Endothelial cell of umbilical vein (primary cell): ENCODE measurements at places on chromosomes 11 and 22. TPM values are rescaled to one million over a fixed set of nuclear protein-coding genes. Genes with fewer than 3 reads are reported as not detected.
A peak's percentile ranks its signal among the peaks of the same experiment; 100 is the strongest.

GRCh38 chr11:45208135-45208534 is 61.7 kb downstream of the PRDM11 start:
- H3K4me1 ChIP-seq, result peaks cover 14% of the 10 kb centered on the region
- no peak overlapping the region for H3K27ac ChIP-seq
- DNase-seq, result no peak
- H3K27me3 ChIP-seq, result no peaks in the 10 kb centered on the region

DNA sequence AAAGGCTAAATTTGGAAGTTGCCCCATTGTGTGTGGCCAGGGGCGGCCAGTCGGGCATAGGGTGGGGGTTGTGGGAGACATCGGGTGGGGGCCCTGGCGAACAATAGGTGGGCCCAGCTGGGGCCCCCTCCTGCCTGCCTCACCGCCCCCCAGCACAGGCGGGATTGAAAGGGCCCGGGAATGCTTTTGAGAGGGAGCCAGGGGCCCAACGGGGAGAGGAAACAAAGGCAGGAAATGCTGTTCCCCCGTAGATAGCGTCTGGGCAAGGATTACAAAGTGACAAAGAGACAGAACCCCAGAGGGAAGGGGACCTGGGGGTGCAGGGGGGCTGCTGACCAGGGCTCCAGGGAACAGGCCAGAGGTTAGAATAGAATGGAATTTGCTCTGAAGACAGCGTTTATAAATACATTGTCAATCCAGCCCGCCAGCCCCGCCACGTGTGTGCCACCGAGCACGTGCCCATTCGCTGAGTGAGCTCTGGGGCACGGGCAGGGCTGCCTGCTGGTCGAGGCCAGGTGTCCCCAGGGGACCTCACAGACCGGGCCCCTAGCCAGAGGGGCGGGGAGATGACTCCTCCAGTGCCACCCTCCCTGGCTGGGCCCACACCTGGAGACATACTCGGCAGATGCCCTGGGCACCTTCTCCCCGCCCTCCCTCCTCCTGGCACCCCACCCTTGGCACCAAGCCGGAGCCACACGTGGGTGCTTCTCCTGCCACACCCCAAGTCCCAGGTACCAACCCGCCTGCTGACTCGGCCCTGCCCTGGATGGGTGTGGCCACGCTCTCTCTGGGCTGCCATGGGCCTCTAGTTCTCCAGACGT is 9.7 kb downstream of the PDGFB start:
- peak; percentile 70 for DNase-seq
- peak overlapping the region; percentile 88 for H3K27ac ChIP-seq
- H3K27me3 ChIP-seq, result no peaks in the 10 kb centered on the region
- peaks cover 91% of the 10 kb centered on the region for H3K4me1 ChIP-seq
- peaks cover 34% of the 10 kb centered on the region for H3K36me3 ChIP-seq

DNA sequence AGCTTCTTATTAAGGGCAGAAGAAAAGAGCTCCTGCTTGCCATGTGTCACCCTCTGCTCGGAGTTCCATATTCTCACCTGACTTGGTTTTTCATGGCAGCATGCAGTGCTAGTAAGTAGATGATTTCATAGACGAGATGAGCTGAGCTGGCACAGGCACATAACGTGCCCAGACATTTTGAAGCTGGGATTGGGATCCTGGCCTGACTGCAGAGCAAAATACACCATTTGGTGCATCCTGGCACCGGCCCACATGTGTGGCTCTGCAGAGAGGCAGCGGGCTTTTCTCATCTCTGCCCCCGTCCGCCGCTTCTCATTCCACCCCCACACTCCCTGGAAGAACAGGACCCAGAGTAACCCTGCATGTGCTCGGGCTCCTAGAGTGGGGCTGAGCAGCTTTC is 24.8 kb downstream of the FAM118A start:
- H3K4me3 ChIP-seq, result no peak overlapping the region
- no peak for DNase-seq
- peaks cover 22% of the 10 kb centered on the region for H3K4me1 ChIP-seq
- no peaks in the 10 kb centered on the region for H3K27me3 ChIP-seq

- peak; percentile 71 for DNase-seq
- no peak overlapping the region for H3K4me3 ChIP-seq
- H3K27me3 ChIP-seq, result no peaks in the 10 kb centered on the region
- peaks cover 45% of the 10 kb centered on the region for H3K4me1 ChIP-seq
- H3K27ac ChIP-seq, result peak overlapping the region; percentile 84
Measured at GRCh38 chr11:101862391-101863233, 52.2 kb upstream of the CEP126 start.

GRCh38 chr22:48889887-48890692 is 937.6 kb downstream of the BRD1 start:
- no peaks in the 10 kb centered on the region for H3K4me1 ChIP-seq
- DNase-seq, result no peak
- H3K27ac ChIP-seq, result no peak overlapping the region
- no peaks in the 10 kb centered on the region for H3K36me3 ChIP-seq
- H3K27me3 ChIP-seq, result no peaks in the 10 kb centered on the region

- no peak for DNase-seq
- H3K4me3 ChIP-seq, result no peak overlapping the region
- peaks cover 31% of the 10 kb centered on the region for H3K27me3 ChIP-seq
- no peaks in the 10 kb centered on the region for H3K36me3 ChIP-seq
- no peak overlapping the region for H3K27ac ChIP-seq
Measured at GRCh38 chr11:35602979-35603378, 15.3 kb upstream of the FJX1 start.

- H3K4me1 ChIP-seq, result peaks cover 4% of the 10 kb centered on the region
- H3K27ac ChIP-seq, result no peak overlapping the region
- DNase-seq, result no peak
- no peak overlapping the region for H3K4me3 ChIP-seq
- no peaks in the 10 kb centered on the region for H3K36me3 ChIP-seq
- H3K27me3 ChIP-seq, result peaks cover 19% of the 10 kb centered on the region
Measured at GRCh38 chr11:61512435-61512834, 3.9 kb downstream of the LRRC10B start.

- no peaks in the 10 kb centered on the region for H3K36me3 ChIP-seq
- DNase-seq, result no peak
- no peak overlapping the region for H3K27ac ChIP-seq
- H3K27me3 ChIP-seq, result peaks cover 3% of the 10 kb centered on the region
- peaks cover 4% of the 10 kb centered on the region for H3K4me1 ChIP-seq
Measured at GRCh38 chr22:29882716-29883044, 294 bp upstream of the MTMR3 start.

DNA sequence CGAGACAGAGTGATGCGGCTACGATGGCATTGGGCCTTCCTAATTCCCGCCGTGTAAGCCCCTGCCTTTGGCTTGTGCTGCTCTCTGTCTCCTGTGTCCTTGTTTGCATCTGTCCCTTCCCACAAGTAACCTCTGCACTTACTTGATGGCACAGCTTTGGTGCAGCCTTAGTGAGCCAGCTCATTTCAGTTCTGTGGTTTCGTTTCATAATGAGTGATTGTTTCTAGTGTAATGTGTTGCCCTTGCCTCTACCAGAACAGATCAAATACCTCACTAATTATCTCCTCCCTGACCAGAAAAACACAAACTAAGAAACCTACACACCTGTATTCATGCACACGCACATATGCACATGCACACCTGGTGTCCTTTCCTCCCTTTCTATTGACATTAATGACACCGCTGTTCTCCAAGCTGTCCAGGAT is 58.8 kb downstream of the GRK3 start:
- H3K4me3 ChIP-seq, result no peak overlapping the region
- H3K27me3 ChIP-seq, result no peaks in the 10 kb centered on the region
- peaks cover 4% of the 10 kb centered on the region for H3K4me1 ChIP-seq
- DNase-seq, result no peak

GRCh38 chr11:34437224-34438125 is 1.3 kb upstream of the CAT start:
- peak overlapping the region; percentile 64 for H3K4me3 ChIP-seq
- no peaks in the 10 kb centered on the region for H3K27me3 ChIP-seq
- H3K27ac ChIP-seq, result no peak overlapping the region
- H3K4me1 ChIP-seq, result peaks cover 9% of the 10 kb centered on the region
- no peak for DNase-seq
- H3K36me3 ChIP-seq, result no peaks in the 10 kb centered on the region

- H3K27ac ChIP-seq, result no peak overlapping the region
- H3K4me1 ChIP-seq, result no peaks in the 10 kb centered on the region
- peaks cover 2% of the 10 kb centered on the region for H3K36me3 ChIP-seq
- H3K4me3 ChIP-seq, result no peak overlapping the region
- peaks cover 2% of the 10 kb centered on the region for H3K27me3 ChIP-seq
Measured at GRCh38 chr11:57546869-57547475, 9.6 kb downstream of the SMTNL1 start.

DNA sequence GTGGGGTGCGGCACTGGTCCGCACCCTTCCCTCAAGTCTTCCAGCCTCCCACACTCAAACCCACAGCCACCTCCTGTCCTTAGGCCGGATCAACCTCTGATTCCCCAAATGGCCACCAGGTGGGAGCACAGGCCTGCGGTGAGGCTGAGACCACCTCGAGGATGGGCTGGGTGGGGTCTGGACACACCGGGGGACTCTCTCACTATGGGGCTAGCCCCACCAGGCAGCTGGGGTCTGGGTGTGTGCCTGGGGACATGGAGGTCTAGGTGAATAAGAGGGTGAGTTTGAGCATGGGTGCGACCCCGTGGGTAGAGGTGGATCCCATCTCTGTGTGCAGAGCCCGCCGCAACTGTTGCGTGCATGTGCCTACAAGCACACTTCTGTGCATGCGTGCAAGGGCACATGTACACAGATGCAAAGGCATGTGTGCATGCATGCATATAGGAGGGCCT is 32.6 kb downstream of the MYO18B start:
- H3K27me3 ChIP-seq, result no peaks in the 10 kb centered on the region
- no peak overlapping the region for H3K4me3 ChIP-seq
- H3K4me1 ChIP-seq, result no peaks in the 10 kb centered on the region
- no peak for DNase-seq
- H3K27ac ChIP-seq, result no peak overlapping the region

DNA sequence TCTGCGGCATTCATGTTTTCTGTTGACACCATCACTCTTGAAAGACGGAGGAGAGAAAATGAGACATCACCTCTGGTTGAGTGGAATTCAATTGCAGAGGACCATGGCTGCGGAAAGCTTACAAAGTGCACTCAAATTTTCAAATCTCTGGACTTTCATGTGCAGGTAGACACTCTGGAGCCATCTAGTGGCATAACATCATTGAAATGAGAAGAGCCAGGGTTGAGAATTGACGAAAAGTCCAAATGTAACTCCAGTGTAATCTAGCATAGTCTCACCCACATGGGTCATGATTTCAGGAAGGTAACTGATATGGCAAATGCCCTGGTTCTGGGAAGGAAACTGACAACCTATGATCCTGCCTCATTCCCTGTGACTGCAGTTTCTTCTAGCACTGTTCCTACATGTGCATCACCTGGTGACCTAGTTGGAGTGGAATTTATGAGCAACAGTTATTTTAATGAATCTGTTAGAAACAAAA is 687.8 kb downstream of the KCNA4 start:
- H3K36me3 ChIP-seq, result no peaks in the 10 kb centered on the region
- H3K4me1 ChIP-seq, result peaks cover 7% of the 10 kb centered on the region
- H3K27me3 ChIP-seq, result no peaks in the 10 kb centered on the region
- no peak overlapping the region for H3K4me3 ChIP-seq
- H3K27ac ChIP-seq, result no peak overlapping the region

- H3K4me1 ChIP-seq, result no peaks in the 10 kb centered on the region
- H3K4me3 ChIP-seq, result no peak overlapping the region
- no peak overlapping the region for H3K27ac ChIP-seq
- peaks cover 12% of the 10 kb centered on the region for H3K27me3 ChIP-seq
- no peak for DNase-seq
Measured at GRCh38 chr11:72553706-72554105, 119.4 kb upstream of the CLPB start.

- H3K36me3 ChIP-seq, result no peaks in the 10 kb centered on the region
- no peaks in the 10 kb centered on the region for H3K27me3 ChIP-seq
- H3K4me1 ChIP-seq, result peaks cover 39% of the 10 kb centered on the region
Measured at GRCh38 chr22:26586556-26587325, 3.2 kb downstream of the TPST2 start.

DNA sequence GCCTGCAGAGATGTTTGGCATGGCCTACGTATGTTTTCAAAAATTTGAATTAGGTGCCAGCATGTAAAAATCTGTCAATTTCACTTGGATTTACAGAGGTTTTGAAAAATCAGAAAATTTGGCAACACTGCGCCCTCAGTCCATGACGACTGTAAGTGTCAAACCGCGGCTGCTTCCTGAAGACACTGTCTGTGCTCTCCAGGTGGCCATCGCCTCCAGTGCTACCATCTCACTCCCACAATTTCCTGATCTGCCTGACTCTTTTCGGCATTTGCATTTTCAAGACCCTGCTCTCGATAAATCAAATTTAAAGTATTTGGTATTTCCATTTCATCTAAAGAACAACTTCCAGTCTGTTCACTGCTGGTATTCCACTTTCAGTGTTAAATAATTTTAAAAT is 34.6 kb downstream of the VSIG10L2 start:
- no peak overlapping the region for H3K4me3 ChIP-seq
- H3K27ac ChIP-seq, result no peak overlapping the region
- H3K36me3 ChIP-seq, result no peaks in the 10 kb centered on the region

Gene OR2D2
- 0.31 and 1.2 TPM in 2 replicates for total RNA-seq

Gene SMDT1
- 61.2 and 64.8 TPM in 2 replicates for total RNA-seq

Gene SBF2
- total RNA-seq, result 36.7 and 42.4 TPM in 2 replicates

Gene MYBPC3
- total RNA-seq, result not detected in 2 replicates

Gene CNTN5
- not detected in 2 replicates for total RNA-seq

Gene NKAPD1
- 16.7 and 18.5 TPM in 2 replicates for total RNA-seq

Gene SLC29A2
- 4.8 and 5.2 TPM in 2 replicates for total RNA-seq

Gene C11orf97
- not detected in 2 replicates for total RNA-seq

Gene KRTAP5-1
- total RNA-seq, result not detected in 2 replicates
